ENCODE measurements at places on chromosomes 7 and 10. TPM values are rescaled to one million over a fixed set of nuclear protein-coding genes. Genes with fewer than 3 reads are reported as not detected.

Gene WEE2
- 0.19 TPM for polyA plus RNA-seq

Gene CALD1
- polyA plus RNA-seq = 270 TPM

Gene TLX1
- not detected for polyA plus RNA-seq

Gene CASTOR2
- 8.9 TPM for polyA plus RNA-seq

Gene NDUFB2
- polyA plus RNA-seq = 160 TPM

Data from left renal pelvis (tissue), 4 donors.